ENCODE measurements at places on chromosomes 16 and 17. TPM values are rescaled to one million over a fixed set of nuclear protein-coding genes. Genes with fewer than 3 reads are reported as not detected.
A peak's percentile ranks its signal among the peaks of the same experiment; 100 is the strongest.

DNA sequence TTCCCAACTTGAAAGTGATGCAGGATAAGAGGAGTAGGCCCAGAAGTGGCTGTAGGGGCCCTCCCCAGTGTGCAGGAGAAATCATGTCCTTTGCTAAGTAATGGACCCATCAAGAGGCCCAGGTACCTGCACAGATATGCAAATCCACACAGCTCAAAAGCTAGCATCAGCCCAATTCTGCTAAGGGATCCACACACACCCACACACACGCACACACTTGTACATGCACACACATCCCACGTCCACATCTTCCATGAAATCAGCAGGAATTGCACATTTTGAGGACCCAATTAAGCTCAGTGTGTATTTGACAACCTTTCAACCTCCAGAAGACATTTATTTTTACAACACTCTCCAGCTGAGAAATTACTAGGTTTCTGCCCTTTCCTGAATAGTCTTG lies 184.8 kb downstream of the C16orf78 start:
- H3K27ac ChIP-seq: no peak overlapping the region
- H3K4me1 ChIP-seq: no peaks in the 10 kb centered on the region
- H3K36me3 ChIP-seq: no peaks in the 10 kb centered on the region
- H3K27me3 ChIP-seq: no peaks in the 10 kb centered on the region

DNA sequence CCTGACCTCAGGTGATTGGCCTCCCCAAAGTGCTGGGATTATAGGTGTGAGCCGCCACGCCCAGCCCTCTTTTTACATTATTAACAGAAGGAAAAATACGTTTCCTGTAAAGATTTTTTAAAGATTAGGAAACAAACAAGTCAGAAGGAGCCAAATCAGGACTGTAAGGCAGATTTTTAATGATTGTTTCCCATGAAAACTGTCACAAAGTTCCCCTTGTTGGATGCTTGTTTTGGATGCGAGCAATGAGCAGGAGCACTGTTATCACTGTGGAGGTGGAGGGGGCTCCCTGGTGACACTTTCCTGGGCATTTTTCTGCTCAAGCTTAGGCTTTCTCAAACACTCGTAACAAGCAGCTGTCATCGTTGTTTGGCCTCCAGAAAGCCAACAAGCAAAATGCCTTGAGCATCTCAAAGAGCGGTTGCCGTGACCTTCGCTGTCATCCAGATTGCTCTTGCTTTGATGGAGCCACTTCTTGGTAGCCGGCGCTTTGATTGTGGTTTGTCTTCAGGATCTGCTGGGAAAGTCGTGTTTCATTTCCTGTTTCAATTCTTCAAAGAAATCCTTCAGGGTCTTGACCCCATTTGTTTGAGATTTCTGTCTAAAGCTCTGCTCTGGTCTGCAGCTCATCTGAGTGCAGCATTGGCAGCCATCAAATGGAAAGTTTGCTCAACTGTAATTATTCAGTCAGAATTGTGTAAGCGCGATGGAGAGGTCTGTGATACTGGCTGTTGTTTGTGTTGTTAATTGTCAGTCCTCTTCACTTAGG lies 128.7 kb downstream of the RPTOR start:
- H3K27ac ChIP-seq: no peak overlapping the region
- H3K4me1 ChIP-seq: peaks cover 6% of the 10 kb centered on the region
- no peak for DNase-seq
- no peak overlapping the region for H3K4me3 ChIP-seq
- no peaks in the 10 kb centered on the region for H3K36me3 ChIP-seq

GRCh38 chr17:73430165-73430680 lies 118.4 kb upstream of the CDC42EP4 start:
- no peaks in the 10 kb centered on the region for H3K4me1 ChIP-seq
- H3K36me3 ChIP-seq: no peaks in the 10 kb centered on the region
- H3K27me3 ChIP-seq: no peaks in the 10 kb centered on the region
- no peak overlapping the region for H3K4me3 ChIP-seq
- DNase-seq: no peak
- H3K27ac ChIP-seq: no peak overlapping the region

DNA sequence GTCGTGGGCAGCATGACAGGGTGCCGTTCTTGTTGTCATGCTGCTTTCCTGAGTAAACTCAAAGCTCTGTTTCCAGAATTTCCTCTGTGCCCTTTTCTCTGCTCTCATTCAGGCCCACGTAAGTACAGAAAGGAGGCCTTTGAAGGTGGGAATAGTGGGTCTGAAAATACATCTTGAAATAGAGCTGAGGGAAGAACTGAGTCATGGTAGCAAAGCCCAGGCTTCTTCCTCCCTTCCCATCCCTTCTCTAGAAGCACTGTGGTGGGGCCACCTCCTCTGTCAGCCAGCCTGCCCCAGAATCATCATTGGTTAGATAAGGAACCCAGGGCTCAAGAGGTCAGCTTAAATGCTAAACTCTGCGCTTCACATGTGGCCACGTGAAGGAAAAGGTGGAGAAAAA lies 9.4 kb downstream of the CTRL start:
- H3K4me1 ChIP-seq: peaks cover 33% of the 10 kb centered on the region
- DNase-seq: no peak

DNA sequence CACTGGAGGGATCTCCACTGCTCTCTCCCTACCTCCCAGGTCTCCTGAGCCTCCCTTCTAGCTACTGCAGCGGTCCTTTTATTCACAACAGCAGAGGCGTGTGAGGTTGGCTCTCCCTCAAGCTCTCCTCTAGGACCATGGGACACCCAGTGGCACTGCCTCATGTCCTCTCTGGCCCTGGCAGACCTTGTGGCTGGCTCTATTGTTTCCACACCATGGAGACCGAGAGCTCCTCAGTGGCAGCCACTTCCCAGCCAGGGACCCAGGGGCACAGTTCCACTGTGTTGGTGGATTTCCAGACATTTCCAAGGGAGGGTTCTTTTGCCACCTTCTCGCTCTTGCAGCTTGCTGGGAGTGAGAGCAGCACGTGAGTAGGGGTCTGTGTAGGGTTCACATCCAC lies 204.9 kb downstream of the AXIN2 start:
- no peak for DNase-seq
- H3K36me3 ChIP-seq: no peaks in the 10 kb centered on the region
- H3K27me3 ChIP-seq: no peaks in the 10 kb centered on the region

GRCh38 chr17:43114151-43114552 lies 11.0 kb downstream of the BRCA1 start:
- H3K4me1 ChIP-seq: peaks cover 28% of the 10 kb centered on the region
- H3K27ac ChIP-seq: no peak overlapping the region
- no peak overlapping the region for H3K4me3 ChIP-seq
- no peaks in the 10 kb centered on the region for H3K27me3 ChIP-seq
- no peaks in the 10 kb centered on the region for H3K36me3 ChIP-seq
- no peak for DNase-seq

DNA sequence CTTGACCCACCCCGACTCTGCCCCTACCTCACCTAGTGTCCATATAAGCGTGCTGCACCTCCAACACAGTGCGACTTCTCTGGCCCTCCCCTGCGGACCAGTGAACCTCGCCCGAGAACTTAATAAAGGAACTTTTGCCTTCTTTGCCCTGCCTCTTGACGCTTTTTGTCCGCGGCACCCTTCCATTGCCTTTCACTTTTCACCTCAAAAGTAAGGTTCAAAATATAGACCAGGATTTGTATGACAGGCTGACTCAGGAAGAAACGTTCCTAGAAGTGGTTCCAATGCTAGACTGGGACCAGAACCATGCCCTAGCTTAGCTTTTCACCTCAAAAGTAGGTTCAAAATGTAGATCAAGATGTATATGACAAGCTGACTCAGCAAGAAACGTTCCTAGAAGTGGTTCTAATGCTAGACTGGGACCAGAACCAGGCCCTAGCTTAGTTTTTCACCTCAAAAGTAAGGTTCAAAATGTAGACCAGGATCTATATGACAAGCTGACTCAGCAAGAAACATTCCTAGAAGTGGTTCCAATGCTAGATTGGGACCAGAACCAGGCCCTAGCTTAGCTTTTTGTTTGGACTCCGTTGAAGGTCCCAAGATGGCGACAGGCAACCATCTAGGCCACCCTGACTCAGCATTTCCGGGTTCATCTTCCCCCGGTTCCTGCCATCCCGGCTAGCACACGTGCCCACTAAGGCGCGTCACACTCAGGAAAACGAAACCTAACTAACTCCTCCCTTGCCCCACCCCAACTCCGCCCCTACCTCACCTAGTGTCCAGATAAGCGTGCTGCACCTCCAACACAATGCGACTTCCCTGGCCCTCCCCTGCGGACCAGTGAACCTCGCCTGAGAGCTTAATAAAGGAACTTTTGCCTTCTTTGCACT lies 51.0 kb upstream of the TMEM97 start:
- no peak overlapping the region for H3K27ac ChIP-seq
- H3K27me3 ChIP-seq: no peaks in the 10 kb centered on the region
- H3K4me3 ChIP-seq: no peak overlapping the region
- no peaks in the 10 kb centered on the region for H3K36me3 ChIP-seq

DNA sequence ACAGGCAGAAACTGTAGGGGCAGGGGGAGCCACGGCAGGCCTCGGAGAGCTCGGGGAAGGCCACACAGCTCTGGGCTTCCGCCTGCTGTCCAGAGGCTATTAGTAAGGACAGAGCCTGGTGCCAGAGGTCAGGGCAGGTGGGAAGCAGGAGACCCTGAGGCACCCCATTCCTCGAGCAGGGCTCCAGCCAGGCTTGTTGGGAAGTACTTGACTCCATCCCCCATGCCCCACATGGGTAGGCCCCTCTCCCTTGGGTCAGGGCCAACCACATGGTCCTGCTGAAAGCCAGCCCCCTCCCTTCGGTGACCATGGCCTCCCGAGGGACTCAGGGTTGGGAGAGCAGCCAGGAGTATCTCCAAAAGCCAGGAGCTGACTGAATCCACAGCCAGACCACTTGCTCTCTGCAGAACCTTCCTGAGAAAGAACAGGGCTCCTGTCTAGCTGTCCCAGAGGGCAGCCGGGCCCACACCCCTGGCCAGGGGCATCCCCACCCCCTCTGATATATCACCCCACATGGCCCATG lies 17.4 kb upstream of the MPRIP start:
- H3K27me3 ChIP-seq: no peaks in the 10 kb centered on the region
- peaks cover 45% of the 10 kb centered on the region for H3K4me1 ChIP-seq
- peak; percentile 59 for DNase-seq
- no peak overlapping the region for H3K4me3 ChIP-seq
- peak overlapping the region; percentile 45 for H3K27ac ChIP-seq

- H3K27me3 ChIP-seq: no peaks in the 10 kb centered on the region
- no peak overlapping the region for H3K27ac ChIP-seq
- no peaks in the 10 kb centered on the region for H3K36me3 ChIP-seq
- no peak overlapping the region for H3K4me3 ChIP-seq
Measured at GRCh38 chr16:14199624-14200023, 128.5 kb downstream of the MRTFB start.

CRISPLD2 gene
- 48.0 TPM for total RNA-seq

- H3K27ac ChIP-seq: no peak overlapping the region
- no peaks in the 10 kb centered on the region for H3K4me1 ChIP-seq
- DNase-seq: no peak
Measured at GRCh38 chr17:72421128-72422092, 300.6 kb downstream of the SOX9 start.

- H3K4me3 ChIP-seq: no peak overlapping the region
- H3K4me1 ChIP-seq: no peaks in the 10 kb centered on the region
- H3K27me3 ChIP-seq: no peaks in the 10 kb centered on the region
- H3K27ac ChIP-seq: no peak overlapping the region
- H3K36me3 ChIP-seq: no peaks in the 10 kb centered on the region
Measured at GRCh38 chr16:24508614-24509013, 30.8 kb upstream of the RBBP6 start.

SLC13A5 gene
- total RNA-seq: 0.27 TPM

LRRC37A gene
- total RNA-seq: 1.2 TPM

- no peak overlapping the region for H3K27ac ChIP-seq
- H3K27me3 ChIP-seq: no peaks in the 10 kb centered on the region
- no peaks in the 10 kb centered on the region for H3K4me1 ChIP-seq
- no peaks in the 10 kb centered on the region for H3K36me3 ChIP-seq
Measured at GRCh38 chr16:80007231-80007630, 406.7 kb upstream of the MAF start.

CCL8 gene
- not detected for total RNA-seq

DNA sequence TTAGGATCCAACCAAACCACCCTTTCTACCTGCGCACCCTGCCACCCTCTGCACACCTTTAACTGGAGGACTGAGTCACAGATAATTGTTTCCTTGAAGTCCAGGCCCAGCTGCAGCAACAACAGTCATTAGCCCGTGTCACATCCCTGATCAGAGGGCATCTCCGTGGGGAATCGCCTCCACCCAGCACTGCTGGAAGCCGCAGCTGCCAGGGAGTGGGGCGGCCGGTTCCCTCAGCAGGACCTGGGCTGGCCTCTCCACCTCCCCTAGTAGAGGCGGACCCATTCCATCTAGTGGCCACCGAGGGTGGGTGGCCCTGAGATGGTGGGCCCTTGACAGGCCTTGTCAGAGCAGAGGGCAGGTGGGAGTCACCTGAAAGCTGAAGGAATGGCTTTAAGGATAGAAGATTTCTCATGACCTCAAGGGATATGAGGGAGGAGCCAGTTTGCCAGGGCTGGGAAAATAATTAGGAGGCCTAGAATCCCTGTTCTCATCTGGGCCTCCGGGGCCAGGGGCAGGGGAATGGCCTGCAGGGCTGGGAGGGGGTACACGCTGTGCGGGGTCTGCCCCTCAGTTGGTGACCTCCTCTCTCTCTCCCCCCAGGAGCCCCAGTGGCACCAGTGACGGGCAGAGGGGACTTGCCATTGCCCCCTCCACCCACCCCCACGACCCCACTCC lies 6.2 kb downstream of the PRSS53 start:
- no peak overlapping the region for H3K4me3 ChIP-seq
- no peak for DNase-seq
- H3K4me1 ChIP-seq: no peaks in the 10 kb centered on the region
- H3K27ac ChIP-seq: no peak overlapping the region

- H3K4me1 ChIP-seq: peaks cover 33% of the 10 kb centered on the region
- no peak overlapping the region for H3K27ac ChIP-seq
- no peak overlapping the region for H3K4me3 ChIP-seq
- DNase-seq: peak; percentile 76
Measured at GRCh38 chr17:4497101-4497824, 1.4 kb upstream of the SPNS2 start.

- H3K4me1 ChIP-seq: no peaks in the 10 kb centered on the region
- no peaks in the 10 kb centered on the region for H3K27me3 ChIP-seq
- no peak overlapping the region for H3K4me3 ChIP-seq
- no peak overlapping the region for H3K27ac ChIP-seq
- no peak for DNase-seq
Measured at GRCh38 chr17:15232517-15232915, 32.6 kb downstream of the PMP22 start.

GRCh38 chr16:69316595-69317034 lies 5.5 kb downstream of the VPS4A start:
- peaks cover 10% of the 10 kb centered on the region for H3K4me1 ChIP-seq
- H3K27ac ChIP-seq: no peak overlapping the region
- no peak overlapping the region for H3K4me3 ChIP-seq
- no peak for DNase-seq
- H3K27me3 ChIP-seq: no peaks in the 10 kb centered on the region
